ENCODE measurements at places on chromosomes 12 and 14.
A peak's percentile ranks its signal among the peaks of the same experiment; 100 is the strongest.

DNA sequence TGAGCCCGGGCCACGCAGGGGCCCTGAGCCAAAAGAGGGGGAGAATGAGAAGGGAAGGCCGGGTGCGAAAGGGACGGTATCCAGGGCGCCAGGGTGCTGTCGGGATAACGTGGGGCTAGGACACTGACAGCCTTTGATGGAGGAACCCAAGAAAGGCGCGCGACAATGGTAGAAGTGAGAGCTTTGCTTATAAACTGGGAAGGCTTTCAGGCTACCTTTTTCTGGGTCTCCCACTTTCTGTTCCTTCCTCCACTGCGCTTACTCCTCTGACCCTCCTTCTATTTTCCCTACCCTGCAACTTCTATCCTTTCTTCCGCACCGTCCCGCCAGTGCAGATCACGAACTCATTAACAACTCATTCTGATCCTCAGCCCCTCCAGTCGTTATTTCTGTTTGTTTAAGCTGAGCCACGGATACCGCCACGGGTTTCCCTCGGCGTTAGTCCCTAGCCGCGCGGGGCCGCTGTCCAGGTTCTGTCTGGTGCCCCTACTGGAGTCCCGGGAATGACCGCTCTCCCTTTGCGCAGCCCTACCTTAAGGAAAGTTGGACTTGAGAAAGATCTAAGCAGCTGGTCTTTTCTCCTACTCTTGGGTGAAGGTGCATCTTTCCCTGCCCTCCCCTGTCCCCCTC is 3.0 kb downstream of the SSTR1 start:
- peak; percentile 55 for DNase-seq

DNA sequence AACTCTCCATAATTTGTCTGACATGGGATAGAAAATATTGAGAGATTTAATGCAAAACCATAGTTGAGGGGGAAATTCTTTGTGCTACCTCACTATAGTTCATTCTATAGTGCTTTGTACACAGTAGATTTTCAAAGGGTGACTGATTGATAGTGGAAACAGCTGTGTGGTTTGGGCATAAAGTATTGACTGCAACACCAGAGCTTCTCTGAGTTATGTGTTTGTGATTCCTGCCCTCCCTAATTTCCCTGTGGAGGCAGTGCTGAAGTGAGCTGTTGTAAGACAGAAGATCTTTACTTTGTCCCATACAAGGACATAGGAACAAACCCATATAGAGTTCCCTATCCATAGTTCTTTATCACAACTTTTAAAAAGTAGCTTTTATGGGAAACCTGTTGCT is 47.1 kb downstream of the PTPRQ start:
- DNase-seq: no peak

GRCh38 chr12:132477017-132477702 is 12.8 kb upstream of the FBRSL1 start:
- no peak for DNase-seq

DNA sequence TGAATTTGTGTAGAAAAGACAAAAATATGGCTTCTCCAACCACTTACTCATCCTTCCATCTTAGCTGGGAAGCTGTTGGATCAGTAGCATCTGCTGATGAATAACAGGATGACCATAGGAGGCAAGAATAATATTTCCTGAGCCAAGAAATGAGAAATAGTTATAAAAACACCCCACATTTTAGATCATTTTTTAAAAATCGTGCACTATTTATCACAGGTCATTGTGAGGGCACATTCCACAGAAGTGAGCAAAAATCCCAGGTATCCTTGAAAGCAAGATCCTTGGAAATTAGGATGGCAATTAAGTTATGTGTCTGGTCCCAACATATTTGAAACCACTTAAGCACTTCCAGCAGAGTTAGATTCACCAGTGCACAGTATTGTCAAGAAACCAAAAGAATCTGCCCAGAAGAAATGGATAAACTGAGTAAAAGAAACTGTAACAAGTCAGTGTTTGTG is 8.4 kb downstream of the FAR2 start:
- DNase-seq: peak; percentile 90

GRCh38 chr14:64388533-64389285 is 556 bp downstream of the MTHFD1 start:
- DNase-seq: peak; percentile 27

- peak; percentile 40 for DNase-seq
Measured at GRCh38 chr12:4275016-4275869, 1.7 kb downstream of the CCND2 start.

DNA sequence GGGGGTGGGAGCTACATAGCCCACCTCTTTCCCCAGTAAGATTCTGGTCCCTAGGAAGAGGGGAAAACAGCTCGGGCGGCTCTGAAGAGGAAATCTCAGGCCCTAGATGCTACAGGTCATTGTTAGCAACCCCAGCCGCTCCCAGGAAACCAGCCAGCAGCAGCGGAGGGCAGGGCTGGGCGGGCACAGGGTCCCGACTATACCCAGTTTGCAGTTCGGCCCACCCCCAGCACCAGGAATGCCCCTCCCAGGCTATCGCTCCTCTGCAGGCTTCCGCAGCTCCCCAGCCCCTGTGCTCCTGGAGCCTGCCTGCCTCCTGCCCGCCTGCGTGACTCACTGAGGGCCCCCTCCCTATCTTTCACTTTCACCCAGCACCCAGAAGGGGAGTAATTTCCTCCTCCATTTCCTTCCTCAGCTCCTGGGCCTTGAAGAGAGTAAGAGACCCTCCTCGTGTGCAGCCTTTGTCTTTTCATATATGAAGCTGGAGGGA is 27.2 kb upstream of the PNMA1 start:
- DNase-seq: peak; percentile 85

- peak; percentile 78 for DNase-seq
Measured at GRCh38 chr12:857611-858010, 91.9 kb downstream of the RAD52 start.

DNA sequence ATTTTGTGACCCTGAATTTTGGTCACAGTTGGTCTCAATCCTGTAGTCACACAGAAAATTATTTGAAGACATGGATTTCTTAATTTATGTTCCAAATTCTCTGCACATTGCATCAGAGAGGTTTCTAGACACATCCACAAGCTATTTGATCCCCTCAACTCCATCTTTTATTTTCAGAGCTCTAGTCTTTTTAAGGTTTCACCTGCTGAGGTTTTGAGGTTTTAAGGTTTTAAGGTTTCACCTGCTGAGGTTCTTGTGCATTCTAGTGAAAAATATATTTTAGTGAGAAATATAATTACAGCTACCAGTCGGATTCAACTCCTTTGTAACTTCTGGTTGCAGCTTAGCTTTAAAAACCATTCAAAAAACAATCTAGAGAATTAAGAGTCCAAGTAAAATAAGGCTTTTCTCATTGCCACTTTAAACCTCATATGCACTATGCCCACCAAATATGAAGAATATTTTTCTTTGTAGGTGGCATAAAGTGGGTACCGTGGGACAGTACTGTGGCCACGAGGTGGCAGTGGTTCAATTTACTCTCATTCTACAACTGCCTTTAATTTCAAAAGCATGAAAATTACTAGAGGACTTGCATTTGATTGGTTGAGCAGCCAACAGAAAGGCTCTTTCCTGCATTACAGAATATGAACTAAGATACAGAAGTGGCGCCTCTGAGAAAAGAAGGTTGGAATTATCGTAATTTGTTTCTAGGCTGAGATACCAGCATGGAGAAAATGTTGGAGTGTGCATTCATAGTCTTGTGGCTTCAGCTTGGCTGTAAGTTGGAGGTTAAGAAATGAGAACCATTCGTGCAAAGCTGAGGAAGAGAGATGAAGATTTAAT is 366.5 kb upstream of the OR4E1 start:
- DNase-seq: no peak

DNA sequence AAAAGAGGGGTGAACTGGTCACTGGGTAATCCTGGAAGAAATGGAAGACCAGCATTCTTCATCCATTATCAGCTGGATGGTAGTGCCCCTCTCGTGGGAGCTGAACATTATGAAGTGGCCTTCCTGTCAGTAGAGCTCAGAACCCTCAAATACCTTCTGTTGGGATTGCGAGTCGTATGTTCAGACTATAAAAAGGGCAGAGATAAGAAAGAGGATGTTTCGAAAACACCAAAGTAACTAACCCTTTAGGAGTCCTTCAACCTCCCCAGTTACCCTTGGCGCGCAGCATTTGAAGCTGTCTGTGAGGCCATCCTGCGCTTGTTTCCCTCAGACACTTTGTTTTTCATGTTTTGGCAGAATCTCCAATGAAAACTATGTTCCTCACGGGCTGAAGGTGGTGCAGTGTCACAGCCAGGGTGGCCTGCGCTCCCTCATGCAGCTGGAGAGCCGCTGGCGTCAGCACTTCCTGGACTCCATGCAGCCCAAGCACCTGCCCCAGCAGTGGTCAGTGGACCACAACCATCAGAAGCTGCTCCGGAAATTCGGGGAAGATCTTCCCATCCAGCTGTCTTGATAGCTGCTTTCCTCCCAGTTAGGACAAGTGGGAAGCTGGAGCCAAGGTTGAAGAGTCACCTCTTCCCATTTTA is 19.3 kb upstream of the GALNT16 start:
- DNase-seq: no peak

DNA sequence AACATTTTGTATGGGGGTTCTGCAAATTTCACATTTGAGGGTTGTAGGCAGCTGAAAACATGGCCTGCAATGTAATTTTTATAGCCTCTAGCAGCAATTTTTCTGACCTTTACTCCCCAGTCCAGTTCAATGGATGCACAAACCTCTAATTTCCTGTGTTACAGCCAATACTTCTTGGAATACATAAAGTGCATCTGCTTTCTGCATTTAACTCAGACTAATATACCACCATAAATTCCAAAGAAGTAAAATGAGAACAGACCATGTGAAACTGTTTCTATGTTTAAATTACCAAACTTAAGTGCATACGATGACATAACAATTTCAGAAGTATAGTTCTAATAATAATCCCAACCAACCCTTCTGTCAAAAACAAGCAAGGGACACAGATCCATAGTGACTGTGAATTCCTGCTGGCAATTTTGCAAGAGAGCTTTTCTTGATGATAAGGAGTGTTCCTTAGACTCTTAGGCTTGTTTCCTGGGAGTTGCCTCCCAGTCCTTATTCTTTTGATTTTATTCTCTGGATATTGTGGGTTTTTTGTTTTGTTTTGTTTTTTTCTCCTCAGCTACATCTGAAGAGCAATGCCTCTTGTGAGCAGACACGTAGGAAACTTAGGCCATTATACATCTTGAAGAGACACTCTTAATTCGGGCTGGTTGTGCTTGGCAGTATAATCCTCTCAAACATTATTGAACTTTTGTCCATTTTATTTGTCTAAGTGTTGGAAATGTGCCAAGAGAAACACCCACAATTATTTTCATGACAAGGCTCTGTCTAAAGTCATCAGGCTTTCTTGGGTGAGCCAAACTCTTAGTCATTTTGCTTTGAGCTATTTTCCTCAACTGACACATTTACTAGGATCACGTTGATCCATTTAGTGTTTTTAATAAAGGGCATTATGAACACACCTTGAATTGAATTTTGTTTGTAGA is 51.3 kb upstream of the RERGL start:
- DNase-seq: peak; percentile 76

DNA sequence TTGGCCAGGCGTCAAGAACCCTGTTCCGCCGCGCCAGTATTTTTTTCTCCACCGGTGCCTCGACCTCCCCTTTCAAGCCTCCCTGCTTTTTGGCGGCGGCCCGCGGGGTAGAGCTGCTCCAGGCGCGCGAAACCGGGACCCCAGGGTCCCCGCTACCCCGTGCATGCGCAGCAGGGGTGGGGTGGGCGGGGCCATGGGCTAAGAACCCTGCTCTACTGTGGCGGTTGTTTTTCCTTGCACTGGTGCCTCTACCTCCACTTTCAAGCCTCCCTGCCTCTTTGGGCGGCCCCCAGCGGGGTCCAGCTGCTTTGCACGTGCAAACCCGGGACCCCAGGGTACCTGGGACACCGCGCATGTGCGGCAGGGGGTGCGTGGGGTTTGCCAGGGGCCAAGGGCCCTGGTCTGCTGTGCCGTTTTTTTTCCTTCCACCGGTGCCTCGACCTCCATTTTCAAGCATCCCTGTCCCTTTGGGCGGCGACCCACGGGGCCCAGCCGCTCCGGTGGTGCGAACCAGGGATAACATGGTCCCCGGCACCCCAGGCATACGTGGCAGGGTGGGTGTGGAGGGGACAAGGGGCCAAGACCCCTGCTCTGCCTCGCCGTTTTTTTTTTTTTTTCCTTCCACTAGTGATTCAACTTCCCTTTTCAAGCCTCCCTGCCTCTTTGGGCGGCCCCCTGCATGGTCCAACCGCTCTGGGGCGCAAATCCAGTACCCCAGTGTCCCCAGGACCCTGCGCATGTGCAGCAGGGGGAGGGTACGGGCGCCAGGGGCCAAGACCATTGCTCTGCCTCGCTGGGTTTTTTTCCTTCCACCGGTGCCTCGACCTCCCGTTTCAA is 326.8 kb downstream of the ALG10 start:
- no peak for DNase-seq

DNA sequence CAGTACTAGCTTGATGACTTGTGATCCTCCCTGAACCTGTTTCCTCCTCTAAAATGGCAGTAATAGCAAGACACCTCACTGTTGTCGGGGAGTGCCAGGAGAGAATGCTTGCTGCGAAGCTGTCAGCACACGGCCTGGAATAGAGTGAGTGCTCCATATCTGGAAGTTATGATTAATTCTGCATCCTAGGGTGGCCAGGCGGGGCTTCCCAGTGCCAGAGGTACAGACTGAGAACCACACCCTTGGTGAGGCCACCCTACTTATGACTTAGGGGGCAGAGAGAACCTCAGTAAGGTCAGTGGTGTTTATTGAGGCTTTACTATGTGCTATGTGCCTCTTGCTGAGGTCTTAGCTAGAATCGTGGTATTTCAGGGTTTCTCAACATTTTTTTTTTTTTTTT is 20.1 kb downstream of the MORN3 start:
- no peak for DNase-seq

DNA sequence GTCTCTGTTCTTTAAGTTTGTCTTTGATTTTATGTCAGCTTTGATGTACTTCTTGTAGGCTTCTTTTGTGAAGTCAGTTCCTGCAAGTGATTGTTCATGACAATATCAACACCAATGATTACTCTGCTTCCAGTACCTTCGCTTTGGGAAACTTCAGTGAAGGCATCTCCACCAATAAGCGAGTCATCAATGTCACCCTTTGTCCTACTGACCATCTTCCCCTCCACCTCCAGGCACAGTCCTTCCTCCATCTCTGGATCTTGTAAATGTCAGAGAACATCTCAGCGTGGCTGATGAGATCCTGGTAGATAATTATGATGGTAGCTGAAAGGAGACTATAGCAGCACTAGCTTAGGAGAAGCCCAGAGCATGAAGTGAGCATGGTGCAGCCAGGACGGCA is 40.4 kb upstream of the A2M start:
- DNase-seq: no peak

DNA sequence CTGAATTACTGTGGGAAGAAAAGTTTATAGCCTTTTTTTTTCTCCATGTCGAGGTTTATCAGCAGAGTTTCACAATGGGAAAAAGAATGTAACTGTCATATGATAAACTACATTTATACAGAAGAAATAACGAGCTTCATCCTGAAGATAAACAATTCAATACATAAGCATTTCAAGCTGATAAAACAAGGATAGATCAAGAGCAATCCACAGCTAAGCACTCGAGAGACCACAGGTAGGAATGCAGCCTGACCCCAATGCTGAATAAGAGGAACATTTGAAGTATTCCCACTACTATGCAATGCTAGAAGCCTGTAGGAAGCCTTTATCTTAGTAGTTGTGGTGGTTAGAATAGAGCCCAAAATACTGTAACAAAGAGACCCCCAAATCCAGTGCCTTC is 32.6 kb upstream of the DAAM1 start:
- DNase-seq: no peak

All from fibroblast of skin of back (primary cell).